ENCODE measurements at places on chromosomes 12 and 14. TPM values are rescaled to one million over a fixed set of nuclear protein-coding genes. Genes with fewer than 3 reads are reported as not detected.

Gene CFAP251
- total RNA-seq: 18.7 TPM

Gene EID3
- 6.3 TPM for total RNA-seq

Gene LMNTD1
- 0.33 TPM for total RNA-seq

Gene CEP170B
- 91.4 TPM for total RNA-seq

Gene RHEBL1
- 1.7 TPM for total RNA-seq

Gene CSRP2
- total RNA-seq: 21.0 TPM

Gene PNP
- 52.8 TPM for total RNA-seq

Gene GLIPR1L1
- total RNA-seq: not detected

Gene KCNJ8
- total RNA-seq: not detected

Gene MYH6
- not detected for total RNA-seq

Gene BIN2
- not detected for total RNA-seq

Gene BHLHE41
- 18.1 TPM for total RNA-seq

Gene OTX2
- total RNA-seq: not detected

Data from mammary epithelial cell (primary cell).